GOT3 (cell line): ENCODE measurements at places on chromosomes 13 and 19.
A peak's percentile ranks its signal among the peaks of the same experiment; 100 is the strongest.

- no peak for DNase-seq
Observed at GRCh38 chr13:69955271-69955670, 152.4 kb upstream of the ATXN8OS start.

DNA sequence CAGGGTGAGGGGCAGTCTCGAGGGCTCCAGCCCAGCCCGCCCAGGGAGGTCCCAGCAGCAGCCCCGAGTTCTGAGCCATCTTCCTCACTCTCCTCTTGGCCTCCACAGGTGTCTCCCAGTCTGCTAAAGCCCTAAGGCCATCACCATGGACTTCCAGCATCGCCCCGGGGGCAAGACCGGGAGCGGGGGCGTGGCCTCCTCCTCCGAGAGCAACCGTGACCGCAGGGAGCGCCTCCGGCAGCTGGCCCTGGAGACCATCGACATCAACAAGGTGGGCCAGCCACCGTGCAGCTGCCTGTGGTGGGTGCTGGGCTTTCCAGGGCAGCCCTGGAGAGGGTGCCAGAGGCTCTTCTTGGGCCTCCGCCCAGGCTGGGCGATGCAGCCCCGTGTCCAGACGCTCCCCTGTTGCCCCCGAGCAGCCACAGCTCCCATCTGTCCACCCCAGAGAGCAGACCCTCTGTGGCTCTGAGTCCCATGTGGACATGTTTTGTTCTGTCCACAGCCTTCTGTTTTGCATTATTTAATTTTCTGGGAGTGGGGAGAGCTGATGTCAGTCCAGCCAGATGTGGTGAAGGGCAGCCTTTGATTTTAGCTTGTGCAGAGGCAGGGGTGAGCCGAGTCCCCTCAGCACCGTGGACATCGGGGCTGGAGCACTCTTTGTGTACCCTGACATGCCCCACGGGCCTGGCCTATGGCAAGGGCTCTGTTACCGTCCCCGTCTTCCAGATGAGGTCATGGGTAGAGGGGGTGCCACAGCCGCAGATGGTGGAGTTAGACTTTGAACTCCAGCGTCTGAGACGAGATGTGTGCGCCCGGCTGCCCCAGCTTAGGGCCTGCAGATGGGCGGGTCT is 5.6 kb upstream of the AMH start:
- DNase-seq = no peak

- DNase-seq = no peak
Observed at GRCh38 chr19:7737215-7737614, 5.3 kb upstream of the CLEC4G start.

- DNase-seq = no peak
Observed at GRCh38 chr19:38838208-38838985, 6.8 kb upstream of the ECH1 start.

DNA sequence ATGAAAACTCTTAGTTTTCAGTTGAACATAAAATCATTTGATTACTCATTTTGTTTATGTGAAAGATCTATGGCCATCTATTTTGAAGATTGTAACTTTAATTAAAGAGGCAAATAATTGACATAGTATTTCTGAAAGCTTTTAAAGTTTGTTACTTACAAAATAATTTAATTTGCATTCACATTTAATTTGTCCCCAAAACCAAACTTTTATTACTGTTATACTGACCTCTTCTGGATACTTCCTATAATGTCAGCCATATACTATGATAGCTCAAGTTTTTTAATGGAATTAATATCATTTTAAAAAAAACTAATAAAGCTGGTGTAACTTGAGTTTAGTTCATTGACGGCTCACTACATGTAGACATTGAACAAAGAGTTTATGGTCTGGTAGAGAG is 4.9 kb upstream of the SGCG start:
- DNase-seq = no peak

GRCh38 chr19:30806311-30806710 is 434.1 kb downstream of the ZNF536 start:
- DNase-seq = no peak

- peak; percentile 2 for DNase-seq
Observed at GRCh38 chr13:72726726-72727416, 558 bp downstream of the MZT1 start.

DNA sequence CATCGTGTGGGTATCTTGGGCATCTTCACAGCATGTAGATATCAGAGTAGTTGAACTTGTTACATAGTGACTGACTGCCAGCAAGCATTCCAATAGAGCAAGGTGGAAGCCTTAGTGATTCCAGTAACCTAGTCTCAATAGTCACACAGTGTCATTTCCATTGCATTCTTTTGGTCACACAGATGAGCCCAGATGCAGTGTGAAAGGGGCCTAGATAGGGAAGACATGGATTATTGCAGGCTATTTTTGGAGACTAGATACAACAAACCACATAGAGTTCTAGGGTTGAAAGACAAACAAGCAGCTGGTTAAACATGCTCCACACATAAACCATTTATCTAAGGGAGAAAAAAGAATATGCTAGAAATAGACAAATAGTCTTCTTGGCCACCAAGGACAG is 553.5 kb downstream of the DCT start:
- DNase-seq = no peak

DNA sequence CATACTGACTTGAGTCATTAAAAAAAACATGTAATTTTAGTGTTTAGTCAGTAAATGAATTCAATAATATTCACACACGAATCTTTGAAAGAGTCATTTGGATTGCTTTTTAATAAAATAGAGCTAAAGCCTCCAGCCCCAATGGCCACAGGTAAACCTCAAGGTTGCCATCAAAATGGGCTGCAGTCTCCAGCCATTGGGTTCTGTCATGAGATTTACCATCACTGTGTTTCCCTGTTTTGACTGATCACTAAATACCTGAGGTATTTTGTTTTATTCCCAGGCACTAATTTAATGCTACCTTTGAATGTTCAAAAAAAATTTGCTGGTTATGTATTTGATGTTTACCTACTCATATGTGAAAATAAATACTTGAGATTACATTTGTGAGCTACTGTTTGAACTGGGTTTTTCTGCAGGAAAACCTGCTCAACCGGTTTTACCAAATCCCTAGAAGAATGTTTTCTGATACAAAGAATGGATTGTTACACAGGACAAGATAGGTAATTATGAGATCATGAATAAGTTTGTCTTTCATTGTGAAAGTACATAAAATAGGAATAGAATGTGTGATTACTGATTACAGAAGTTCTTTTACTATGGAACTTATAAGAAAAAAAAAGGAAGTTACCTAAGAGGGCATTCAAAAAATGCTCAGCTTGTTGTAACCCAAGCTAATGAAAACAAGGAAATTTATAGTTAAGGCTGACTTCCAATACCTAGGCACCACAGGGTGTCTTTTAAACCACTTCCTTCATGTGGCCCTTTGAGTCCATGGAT is 391.3 kb downstream of the EFNB2 start:
- DNase-seq = no peak

GRCh38 chr19:2944775-2945574 is at the start of gene ZNF77:
Gene ZNF77, minus strand, starts transcription at chr19:2944971. Its CDS starts 131 bp downstream, at chr19:2944840.
- DNase-seq = peak; percentile 96

DNA sequence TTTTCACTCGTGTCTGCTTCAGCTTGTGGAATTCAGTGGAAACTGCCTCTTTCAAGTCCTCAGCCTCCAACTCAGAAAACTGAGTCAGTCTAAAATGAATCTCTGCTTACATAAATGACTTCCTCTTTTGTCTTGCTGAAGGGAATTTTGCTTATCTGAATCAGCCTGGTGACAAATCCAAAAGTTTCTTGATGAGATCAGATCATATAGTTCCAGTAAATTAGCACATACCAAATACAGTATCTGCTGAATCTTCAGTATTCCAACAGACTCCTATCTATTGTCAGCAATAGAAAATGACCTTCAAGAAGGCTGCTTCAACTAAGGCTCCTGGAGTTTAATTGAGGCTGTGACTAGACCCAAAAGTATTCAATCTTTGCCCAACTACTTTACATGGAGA is 290.0 kb downstream of the MZT1 start:
- no peak for DNase-seq

DNA sequence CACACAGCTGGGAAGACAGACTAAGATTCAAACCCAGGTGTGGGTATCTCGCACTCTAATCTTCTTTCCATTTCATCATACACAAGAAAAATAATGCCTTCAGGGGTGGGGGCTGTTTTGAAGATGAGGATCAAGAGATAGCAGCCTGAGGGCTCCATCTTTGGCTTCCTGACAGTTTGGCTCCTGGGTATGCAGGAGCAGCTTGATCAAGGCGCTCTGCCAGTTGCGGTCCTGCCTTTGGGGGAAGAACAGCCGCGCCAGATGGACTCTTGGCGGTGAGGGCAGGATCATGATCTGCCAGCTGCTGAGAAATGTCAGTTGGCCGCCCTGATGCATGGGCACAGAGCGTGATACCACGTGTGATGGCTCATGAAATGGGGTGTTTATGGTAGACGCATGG is 119.1 kb downstream of the IER2 start:
- DNase-seq = no peak

- DNase-seq = no peak
Observed at GRCh38 chr19:33868788-33869412, 72.2 kb downstream of the KCTD15 start.

DNA sequence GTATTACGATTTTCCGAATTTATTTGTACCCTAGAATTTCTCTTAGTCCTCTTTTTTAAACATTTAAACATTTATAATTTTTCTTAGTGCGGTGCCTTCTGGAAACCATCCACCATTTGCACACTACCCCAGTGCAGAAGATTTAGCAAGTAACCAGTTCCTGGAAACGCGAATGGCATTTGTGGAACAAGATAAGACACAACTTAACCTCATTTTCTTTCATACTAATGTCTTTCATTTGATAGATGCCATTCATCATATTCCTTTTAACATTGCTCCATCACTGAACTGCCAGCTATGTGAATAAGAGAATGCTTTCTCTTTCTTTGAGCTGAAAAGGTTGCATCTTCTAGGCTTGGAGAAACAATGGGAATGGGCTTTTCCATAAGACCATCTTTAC is 6.8 kb downstream of the FRY start:
- no peak for DNase-seq

- DNase-seq = no peak
Observed at GRCh38 chr19:35140207-35140961, 1.8 kb downstream of the FXYD1 start.

GRCh38 chr13:97194479-97194878 is 27.7 kb upstream of the MBNL2 start:
- DNase-seq = no peak

DNA sequence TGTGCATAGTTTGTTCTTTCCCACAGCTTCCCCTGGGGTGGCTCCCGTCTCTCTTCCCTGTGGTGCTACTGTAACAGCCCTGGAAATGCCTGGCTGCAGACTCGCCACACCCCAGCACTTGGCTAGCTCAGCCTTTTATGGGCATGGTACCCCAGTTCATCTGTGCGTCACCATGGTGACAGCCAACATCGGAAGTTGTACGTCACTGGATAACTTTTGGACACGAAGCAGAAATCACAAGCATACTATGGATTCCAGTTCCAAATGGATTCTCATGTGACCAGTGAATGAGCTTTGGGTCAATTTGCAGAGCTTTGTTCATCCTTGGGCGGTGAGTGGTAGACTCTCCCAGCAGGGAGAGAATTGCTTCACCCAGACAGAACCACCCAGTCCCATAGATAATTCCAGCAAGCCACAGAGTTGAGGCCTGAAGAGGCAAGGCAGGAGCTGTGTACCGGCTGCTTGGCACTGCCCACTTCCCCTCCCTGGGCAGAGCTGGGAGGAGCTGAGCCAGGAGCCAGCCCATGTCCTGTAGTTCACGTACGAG is 54.4 kb downstream of the COL4A2 start:
- DNase-seq = no peak

GRCh38 chr19:34173193-34173956 is 1.1 kb downstream of the LSM14A start:
- DNase-seq = no peak

- DNase-seq = no peak
Observed at GRCh38 chr13:98563071-98563470, 13.8 kb downstream of the STK24 start.

DNA sequence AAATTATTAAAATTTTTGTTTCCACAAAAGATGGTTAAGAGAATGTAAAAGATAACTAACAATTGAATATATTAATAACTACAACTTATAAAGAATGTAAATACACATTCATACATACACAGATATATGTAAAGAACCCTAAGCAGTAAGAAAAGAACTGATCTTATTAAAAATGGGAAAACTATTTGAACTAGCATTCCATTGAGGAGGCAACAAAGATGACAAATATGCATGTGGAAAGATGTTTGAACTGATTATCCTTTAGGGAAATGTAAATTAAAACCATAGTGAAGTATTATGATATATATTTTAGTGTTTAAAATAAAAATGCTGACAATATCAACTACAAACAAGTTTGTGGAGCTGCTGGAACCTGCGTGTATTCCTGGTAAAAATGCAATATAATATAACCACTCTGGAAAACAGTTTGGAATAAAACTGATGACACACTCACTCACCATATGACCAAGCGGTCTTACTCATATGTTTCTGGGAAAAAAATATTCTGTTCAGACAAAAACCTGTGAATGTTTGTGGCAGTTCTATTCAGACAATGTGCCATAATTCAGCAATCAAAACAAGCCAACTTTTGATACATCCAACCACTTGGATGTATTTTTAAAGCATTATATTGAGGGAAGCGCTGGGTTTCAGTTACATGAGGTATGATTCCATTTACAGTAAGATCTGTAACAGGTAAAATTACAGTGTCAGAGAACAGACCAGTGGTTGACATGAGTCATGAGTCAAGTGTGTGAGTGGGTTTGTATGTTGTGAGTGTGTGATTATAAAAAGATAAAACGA is 694.4 kb upstream of the SLITRK5 start:
- no peak for DNase-seq

DNA sequence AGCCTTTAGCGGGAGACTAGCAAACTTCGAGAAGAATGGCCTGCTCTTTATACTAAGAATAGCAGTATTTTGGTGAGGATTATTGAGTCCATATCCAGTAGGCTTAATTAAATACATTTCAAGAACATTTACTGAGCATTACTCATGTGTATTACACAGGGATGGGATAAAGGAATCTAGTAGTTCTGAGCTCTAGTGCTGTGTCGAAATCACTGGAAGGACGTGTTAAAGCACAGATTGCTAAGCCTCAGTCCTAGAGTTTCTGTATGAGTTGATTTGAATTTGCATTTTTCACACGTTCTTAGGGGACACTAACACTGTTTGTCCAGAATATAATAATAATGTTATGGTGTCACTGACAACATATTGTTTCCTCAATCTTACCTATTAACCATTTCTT is 9.0 kb downstream of the ZNF302 start:
- no peak for DNase-seq

- DNase-seq = no peak
Observed at GRCh38 chr19:42290523-42291434, 11.2 kb upstream of the PRR19 start.

- peak; percentile 70 for DNase-seq
Observed at GRCh38 chr19:10027158-10027997, 14.1 kb downstream of the RDH8 start.
